GM12864 (cell line): ENCODE measurements at places on chromosomes 6 and 20.

DNA sequence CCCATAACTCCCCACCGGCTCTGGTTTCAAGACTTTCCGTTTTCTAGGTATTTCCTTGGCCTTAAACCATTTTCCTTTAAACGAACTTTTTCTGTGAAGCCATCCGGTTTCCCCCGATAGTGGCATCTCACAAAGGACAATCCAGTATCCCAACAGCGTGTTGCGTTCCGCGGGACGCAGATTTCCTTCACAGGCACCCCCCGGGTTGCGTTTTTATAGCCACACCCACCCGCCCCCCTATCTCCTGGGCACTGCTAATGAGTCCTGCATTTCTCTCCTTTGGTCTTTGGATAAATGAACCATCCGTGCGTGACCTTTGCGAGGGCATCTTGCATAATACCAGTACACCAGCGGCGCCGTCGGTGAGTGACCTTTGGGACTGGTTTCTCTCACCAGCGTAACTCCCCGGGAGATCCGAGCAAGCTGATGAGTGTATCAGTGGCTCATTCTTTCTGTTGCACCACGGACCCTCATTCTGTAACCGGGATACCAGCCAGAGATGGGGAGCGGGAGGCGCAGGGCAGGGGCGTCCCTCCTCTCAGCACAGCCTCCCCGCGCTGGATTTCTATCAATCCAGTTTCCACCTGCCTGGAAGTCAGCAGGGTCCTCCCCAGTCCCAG, 586 bp upstream of the NQO2 start:
- no peak for DNase-seq

DNA sequence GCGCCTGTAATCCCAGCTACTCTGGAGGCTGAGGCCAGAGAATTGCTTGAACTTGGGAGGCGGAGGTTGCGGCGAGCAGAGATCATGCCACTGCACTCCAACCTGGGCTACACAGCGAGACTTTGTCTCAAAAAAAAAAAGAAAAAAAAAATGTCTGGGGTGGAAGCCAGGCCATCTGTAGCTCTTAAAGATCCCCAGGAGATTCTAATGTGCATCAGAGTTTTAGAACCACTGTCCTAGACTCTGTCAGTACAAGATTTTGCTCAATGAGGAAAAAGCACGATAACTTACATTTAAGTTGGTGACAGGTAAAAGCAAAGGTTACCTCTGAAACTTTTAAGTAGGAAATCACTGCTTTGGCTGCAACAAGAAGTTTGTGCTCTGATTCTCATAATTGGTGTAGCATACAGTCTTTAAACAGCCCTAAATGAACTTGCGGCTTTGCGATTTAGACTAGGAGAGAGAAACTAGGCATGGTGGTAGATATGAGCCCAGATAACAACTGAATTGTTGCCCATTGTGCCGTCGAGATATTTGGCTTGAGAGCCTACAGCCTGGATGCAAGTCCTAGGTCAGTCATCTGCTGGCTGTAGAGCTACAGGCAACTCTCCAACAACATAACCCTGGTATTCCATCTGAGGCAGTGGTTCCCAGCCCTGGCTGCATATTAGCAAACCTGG, 67.2 kb downstream of the BACH2 start:
- no peak for DNase-seq

DNA sequence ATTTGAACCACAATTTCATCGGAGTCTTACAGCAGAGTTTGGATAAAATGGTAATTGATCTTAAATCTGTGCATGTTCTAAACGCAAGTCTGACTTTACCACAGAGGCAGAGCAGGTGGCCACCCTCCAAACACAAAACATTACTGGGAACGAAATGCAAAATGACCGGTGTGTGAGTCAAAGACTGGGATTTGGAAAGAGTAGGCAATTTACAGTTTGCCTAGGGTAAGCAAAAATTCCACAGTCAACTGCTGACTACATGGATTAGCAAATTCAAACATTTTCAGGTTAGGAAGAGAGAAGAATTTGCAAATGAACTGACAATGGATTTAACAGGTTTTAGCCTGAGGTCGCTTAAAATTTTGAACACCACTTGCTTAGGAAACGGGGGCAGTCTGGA, 444.4 kb downstream of the HDGFL1 start:
- no peak for DNase-seq

DNA sequence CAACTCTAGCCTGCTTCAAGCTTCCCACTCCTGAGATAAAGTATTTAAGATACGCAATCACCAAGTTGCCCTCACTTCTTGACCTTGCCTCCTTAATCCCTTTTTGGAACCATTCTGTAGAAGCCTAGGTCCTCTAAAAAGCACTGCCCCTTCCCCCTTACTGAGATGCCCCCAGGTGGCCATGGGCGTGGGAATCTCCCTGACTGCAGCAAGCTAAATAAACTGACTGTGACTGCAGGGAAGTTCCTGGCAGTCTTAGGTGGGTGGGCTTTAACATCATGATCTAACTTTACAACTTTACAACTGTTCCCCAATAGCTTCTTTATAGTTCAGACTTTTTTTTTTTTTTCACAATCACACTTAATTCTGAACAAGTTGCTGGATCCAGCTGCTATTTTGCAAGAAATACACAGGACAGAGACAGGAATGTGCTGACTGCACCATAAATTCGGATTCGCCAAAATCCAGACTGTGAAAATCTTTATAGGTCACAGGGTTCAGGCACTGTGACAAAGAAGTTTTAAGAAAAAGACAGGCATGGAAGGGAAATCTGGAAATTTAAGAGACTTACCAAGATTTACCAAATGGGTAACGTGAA, 344.2 kb upstream of the SULF2 start:
- no peak for DNase-seq

- DNase-seq: no peak
These were observed 154.9 kb upstream of the FERMT1 start for GRCh38 chr20:6277661-6278240.

DNA sequence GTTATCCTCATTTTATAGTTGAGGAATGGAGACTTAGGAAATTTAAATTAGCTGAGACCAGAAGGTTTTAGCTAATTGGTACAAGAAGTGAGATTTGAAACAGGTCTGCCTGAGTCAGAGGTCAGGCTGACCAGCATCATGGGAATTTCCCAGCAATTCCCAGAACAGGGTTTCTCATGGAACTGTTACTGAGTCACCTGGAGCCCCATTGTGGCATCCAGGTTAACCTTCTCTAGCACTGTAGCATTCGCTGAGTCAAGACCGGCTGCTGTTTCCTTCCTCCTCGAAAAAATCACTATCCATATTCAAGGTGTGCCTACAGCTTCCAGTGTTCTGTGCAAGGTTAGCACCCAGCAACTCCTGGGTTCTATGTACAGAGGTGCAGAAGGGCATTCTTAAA, 238.0 kb upstream of the MAN1A1 start:
- DNase-seq: no peak

DNA sequence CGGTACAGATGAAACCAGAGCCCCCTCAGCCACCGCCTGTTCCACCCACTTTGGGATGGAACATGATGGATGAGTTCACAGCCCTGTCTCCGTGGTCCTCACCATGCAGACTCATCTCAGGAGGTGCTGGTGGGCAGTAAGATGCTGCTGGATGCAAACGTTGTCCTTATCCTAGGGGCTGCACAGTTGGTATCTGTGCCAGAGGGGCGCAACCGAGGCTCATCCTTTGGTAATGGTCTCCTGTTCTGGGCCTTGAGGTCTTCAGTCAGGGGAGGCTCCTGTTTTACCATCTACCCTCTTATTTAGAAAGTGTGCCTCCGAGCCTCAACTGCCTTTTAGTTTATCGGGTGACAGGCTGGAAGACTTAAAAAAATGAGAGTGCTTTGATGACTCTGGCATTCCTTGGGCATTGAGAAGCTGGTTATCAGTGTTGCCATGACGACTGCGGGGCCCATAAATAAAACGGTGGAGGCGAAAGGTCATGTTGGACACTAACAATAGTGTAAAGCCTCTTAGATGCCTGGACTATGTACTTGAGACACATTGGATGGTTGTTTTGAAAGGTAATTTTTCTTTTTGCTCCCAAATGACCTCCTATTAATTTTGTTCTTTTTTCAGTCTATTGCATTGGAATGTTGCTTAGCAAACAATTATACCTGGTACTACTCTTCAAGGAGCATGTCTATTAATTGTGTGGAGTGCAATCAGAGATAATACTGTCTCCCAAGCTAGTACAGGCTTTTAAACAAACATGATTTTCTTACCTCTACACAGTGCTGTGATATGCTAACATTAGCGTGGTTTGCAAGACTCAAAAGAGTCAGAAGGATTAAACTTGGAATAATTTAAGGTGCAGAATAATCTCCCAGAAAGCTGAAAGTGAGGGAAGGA, 74.2 kb upstream of the DSP start:
- no peak for DNase-seq

DNA sequence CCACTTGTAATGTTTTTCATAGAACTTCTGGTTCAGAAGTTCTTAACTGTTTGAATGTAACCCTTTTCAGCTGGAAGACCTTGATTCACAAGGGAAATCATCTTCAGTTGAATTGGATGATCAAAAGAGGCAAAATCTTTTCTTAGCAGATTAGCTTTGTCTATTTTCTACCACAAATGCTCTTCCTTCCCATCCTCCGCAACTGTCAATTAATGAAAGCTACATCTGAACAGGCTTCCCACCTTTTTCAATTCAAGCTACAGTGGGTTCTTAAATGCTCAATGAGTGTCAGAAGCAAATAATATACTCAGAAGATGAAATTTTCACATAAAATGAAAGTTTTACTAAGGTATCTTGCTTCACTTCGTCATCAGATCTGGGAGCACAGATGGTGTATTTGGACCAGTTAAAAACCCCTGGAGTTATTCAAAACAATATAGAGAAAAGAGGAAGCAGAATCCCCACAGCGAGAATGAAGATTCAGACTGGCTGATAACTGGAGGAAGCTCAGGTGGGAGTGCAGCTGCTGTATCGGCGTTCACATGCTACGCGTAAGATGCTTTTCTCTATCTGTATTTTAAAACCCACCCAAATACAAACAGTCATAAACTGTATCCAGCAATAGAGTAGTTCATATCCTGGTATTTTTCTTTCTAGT, 19.4 kb downstream of the QRSL1 start:
- DNase-seq: no peak

- no peak for DNase-seq
These were observed 18.6 kb downstream of the RBM38 start for GRCh38 chr20:57409672-57410397.

DNA sequence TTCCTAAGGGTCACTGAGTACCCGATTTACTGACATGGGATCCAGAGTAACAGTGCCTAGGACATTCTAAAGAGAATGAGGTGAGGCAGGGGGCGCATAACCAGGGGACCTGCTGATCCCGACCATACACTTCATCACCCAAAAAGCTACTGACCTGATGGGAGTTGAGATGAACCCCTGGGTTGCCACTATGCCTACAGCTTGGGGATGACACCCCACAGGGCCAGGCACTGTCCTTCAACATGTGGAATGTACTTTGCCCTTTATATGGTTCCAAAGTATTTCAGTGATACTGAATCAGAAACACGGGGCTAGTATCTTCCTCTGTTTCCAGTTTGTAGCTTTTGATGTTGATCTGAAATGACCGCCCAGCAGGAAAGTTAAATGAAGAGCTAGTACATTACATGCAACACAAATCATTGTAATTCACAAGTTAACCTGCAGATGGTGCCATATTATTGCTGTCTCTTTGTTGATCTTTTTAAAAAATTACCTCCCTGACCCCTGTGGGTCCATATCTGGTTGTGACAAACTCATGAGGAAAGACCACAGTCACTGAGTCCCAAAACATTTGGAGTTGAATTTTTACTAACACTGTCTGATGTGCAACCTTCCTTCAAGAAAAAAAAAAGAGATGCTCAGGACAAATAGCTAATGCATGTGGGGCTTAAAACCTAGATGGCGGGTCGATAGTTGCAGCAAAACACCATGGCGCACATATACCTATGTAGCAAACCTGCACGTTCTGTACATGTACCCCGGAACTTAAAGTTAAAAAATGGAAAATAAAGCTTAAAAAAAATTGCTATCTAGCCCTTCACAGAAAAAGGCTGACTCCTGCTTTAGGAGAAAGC, 42.7 kb upstream of the GCNT2 start:
- no peak for DNase-seq

- DNase-seq: no peak
These were observed 497.2 kb upstream of the JARID2 start for GRCh38 chr6:14748679-14749078.
